NCI-H748 treated with DMSO at 0.1 percent for 48 hours (cell line): ENCODE measurements at places on chromosomes 7 and 10.

GRCh38 chr7:81662531-81662930 lies 107.3 kb downstream of the HGF start:
- DNase-seq = no peak

DNA sequence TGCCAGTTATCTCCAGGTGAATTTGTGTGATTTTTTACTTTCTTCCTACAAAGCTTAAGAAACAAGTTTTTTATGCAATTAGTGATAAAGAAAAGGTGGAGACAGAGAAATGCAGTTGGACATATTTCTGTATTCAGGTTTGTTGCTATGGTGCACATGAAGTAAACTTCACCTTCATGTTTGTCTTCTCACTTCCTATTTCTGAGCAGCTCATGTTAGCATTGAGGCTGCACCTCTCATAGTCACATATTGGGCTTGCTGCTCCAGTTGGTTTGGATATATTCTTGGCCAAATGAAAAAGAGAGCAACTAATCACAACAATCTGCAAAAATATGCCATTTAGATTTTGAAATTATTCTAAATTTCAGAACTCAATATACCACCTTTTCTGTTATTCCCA lies 475.6 kb upstream of the ZWINT start:
- DNase-seq = no peak

- no peak for DNase-seq
Observed at GRCh38 chr10:53904506-53905241, 896.4 kb downstream of the PCDH15 start.

- peak; percentile 53 for DNase-seq
Observed at GRCh38 chr7:54664235-54665228, 94.5 kb downstream of the SEC61G start.

DNA sequence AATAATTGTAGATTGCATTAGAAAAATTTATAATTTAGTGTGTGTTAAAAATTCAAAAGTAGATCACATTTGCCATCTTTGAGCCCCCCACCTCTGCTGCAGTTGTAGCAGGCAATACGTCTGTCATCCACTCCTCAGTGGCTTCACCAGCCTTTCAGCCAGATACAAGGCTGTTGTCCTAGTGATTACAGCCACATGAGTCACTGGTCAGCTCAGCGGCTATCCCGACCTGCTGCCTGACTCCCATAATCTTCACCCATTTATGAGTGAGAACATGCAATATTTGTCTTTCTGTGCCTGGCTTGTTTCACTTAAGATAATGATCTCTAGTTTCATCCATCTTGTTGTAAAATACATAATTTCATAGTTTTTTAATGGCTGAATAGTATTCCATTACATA lies 9.2 kb downstream of the OR2A5 start:
- DNase-seq = no peak

DNA sequence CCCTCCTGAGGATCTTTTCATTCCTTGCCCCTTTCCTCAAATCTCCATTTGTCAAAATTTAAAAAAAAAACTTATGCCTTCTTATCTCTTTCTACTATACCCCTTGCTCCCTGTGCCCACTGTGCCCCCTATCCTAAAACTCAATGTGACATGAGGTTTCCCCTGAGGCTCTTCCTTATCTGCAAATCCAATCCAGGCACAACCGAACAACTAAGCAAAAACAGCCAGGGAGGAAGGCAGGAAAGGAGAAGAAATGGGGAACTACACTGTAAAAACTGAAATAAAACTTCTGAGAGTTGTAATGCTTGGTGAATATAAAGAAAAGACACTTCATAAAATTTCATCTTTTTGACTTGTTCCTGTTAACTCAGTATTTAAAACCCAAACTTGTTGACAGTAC lies 54.2 kb downstream of the CRPPA start:
- no peak for DNase-seq

DNA sequence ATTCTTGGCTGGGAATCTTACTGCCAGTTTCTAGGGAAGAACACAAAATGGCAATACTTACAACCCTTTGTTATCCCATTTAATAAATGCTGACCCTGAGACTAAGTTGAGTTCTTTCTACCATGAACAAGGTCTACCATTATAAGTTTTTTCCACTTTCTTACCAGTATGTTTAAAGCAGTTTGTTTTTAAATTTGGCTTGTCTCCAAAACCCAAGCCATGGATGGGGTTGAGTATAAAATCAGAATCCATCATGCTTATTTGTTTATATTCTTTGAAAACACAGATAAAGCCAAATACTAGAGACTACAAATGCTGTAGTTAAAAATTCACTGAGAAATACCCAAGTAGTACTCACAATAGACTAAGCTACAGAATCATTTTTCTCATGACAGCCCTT lies 41.1 kb upstream of the HNRNPH3 start:
- DNase-seq = no peak
